Stimulated activated CD4-positive, alpha-beta T cell treated with anti-CD3 and anti-CD28 coated beads, Interleukin-15, amount 100 ng/mL, for 1 hour (primary cell): ENCODE measurements at places on chromosomes 2 and 18.

- DNase-seq, result no peak
Measured at GRCh38 chr2:25279091-25279651, 62.6 kb downstream of the DNMT3A start.

- no peak for DNase-seq
Measured at GRCh38 chr2:168169097-168169745, 78.2 kb downstream of the STK39 start.

- DNase-seq, result no peak
Measured at GRCh38 chr2:98065808-98066207, 21.2 kb upstream of the VWA3B start.

DNA sequence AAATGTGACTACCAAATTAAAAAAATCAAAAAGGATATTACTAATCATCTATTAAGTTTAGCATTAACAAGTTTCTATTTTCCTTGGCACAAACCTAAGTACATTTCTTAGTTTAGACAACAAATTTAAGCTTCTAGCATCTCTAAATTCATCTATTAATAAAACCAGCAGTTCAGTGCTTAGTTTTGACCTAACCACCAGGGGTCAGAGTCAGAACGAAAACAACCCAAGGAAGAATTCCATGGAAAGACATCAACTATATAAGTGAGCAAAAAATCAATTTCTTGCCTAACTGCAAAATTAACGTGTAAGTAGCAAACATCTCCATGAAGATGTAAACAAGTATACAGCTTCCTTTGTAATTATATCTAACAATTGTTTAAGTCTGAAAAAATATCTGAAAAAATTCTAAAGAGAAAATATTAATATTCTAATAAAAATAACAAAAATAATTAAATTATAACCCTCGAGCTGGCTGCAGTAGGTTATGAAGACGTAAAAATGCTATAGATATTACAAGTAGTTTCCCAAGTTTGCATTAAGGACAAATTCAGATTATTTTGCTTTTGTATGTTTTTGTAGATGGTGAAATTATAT, 83.7 kb downstream of the CERKL start:
- DNase-seq, result no peak

- no peak for DNase-seq
Measured at GRCh38 chr18:58192519-58192918, 148.5 kb downstream of the NEDD4L start.

DNA sequence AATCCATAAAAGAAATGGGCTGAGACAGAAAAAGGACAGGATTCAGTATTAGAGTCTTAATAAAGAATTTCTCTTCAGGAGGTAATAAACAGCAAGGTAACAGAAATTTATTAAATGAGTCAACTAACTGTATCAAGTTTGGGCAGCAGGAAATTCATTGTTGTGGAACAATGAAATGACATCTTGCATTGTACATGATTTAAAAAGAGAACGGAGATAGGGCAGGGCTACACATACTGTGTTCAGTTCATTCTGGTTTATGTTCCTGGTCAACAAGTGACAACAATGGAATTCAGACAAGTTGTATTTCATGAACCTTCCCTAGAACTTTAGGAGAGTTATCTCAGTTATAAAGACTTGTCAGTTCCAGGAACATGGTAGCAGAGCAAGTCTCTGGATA, 961.3 kb downstream of the SOCS6 start:
- no peak for DNase-seq

GRCh38 chr2:97727296-97727695, 13.9 kb downstream of the ZAP70 start:
- no peak for DNase-seq

DNA sequence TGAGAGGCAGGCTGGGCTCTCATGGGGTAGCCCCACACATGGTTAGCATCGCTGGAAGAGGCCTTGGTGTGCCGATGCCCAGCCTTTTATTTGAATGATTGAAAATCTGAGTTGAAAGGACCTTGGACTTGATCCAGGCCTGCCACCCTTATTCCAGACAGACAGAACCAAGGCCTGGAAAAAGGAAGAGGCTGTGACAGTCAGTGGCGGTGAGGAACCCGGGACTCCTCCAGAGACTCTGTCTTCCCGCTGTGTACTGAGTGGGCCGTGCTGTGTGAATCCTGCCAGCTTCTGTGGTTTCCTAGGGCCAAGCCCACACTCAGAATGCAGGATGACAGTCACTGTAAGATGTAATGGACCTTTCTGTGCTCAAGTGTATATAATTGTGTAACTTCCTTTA, 218.5 kb downstream of the LDLRAD4 start:
- DNase-seq, result no peak

DNA sequence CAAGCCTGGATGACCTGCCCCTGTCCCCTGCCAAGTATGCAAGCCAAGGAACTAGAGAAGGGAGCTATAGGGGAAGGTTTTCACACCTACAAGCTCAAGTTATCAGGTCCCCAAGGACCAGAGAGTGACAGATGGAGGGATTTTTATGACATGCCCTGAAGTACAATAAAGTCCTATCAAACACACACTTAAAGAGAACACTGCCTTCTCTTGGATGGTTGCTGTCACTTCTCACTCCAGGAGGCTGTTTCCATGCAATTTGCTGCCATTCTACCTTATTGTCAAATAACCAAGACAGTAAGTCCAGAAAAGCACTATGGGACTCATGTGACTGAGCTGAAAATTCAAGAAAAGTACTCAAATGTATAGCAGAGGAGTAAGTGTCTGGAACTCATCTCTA, 76.6 kb upstream of the DDX18 start:
- DNase-seq, result no peak

- DNase-seq, result no peak
Measured at GRCh38 chr18:3667255-3668137, 217.5 kb downstream of the TGIF1 start.

- DNase-seq, result peak; percentile 1
Measured at GRCh38 chr2:36597003-36597531, 901 bp downstream of the FEZ2 start.

DNA sequence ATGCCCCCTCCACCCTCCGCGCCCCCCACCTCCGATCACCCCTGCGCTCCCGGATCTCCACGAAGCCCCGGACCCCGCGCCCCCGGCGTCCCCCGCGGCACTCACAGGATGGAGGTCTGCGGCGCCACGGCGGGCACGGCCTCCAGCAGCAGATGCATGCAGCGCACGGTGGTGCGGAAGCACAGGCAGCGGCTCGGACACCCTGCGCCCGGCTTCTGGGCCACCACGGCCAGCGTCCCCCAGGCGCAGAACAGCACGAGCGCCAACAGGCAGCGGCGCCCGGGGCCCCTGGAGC, 217 bp downstream of the PXDN start:
- DNase-seq, result no peak
